ENCODE measurements at places on chromosomes 1 and 21.

- no peak for DNase-seq
Observed at GRCh38 chr1:244381878-244382565, 69.7 kb downstream of the ADSS2 start.

GRCh38 chr1:20442920-20443625, 42.9 kb downstream of the CAMK2N1 start:
- DNase-seq: no peak

DNA sequence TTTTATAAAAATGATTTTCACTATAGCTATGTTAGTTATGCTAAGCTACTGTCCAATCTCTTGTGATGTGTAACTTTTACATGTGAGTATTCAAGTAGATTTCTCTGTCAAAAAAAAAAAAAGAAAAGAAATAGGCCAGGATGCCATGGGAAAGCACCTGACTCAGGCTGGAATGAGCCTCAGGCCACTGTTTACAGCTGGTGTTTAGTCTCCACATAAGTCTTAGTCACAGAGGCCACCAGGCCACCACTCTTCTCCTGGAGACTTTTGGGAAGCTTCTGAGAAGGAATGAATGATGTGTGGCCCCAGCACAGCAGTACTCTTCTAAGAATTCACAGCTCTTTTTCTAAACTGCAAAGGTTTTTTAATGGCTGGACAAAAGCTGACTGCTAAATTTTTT, 48.9 kb downstream of the CHML start:
- no peak for DNase-seq

GRCh38 chr1:147336291-147336690, 93.8 kb downstream of the CHD1L start:
- DNase-seq: no peak

DNA sequence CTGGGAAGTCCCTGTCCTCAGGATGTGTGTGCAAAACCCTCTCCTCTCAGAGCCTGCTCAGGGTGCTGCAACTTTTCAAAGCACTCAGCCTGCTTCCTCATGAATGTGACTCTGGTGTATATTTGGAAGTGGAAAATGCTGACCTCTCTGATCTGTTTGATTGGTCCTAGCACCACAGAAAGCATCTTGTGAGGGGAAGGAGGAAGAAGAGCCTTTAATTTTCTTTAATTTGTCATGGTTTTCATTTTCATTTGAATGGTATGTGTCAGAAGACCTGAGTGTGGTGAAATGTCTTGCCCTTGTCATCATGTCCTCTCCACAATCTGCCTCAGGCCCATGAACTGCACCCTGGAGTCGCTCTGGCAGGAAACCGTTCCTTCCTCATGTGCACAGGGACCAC, 383.5 kb downstream of the NTNG1 start:
- no peak for DNase-seq

DNA sequence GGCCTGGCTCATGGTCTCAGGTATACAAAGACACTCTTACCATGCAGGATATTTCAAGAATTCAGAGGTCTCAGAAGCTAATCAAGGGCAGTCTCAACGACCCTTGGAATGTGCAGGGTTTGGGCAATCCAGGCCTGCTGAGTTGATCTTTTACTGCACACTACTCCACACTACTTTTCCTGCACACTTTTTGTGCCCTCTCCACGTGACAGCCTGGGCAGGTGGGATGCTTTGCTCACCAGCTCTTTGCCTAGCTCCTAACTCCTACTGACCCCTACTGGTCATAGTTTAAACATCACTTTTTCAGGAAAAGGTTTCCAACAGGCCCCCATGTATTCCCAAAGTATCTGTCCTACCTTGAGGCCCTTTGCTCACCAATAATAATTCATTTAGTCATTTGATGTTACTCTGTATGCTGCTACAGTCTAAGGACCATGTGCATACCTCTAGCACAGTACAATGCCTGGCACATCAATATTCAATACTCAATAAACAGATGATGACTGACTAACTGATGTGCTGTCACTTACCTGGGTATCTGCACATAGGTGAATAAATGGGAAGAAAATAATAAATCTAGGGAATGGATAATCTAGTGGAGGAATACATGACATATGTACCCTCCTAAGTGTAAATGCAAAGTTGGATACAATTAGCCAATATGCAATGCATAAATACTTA, 9.6 kb downstream of the DUSP23 start:
- DNase-seq: no peak

DNA sequence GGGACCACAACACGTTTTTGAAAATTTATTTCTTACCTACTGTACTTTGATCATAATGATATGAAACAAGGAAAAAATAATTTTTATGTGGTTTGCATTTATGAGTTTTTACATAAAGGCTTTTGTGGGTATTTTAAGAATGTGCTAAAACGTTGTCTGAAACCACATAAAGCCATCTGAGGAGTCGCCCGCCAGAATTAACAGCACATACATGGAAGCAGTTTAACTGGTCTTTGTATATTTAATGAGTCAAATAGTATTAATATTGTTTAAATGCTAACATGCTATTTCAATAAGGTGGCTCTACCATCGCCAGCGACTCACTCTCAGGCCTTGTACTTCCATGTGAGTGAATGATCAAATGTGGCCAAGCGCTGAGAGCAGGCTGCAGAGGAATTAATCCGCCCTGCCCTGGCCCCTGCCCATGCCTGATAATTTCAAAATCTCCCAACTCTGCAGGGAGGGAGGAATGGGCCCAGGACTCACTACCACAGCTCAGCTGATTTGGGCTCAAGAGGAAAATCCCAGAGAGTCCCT, 49.6 kb downstream of the SLC66A1 start:
- DNase-seq: no peak

- DNase-seq: no peak
Observed at GRCh38 chr1:155978973-155979429, 654 bp upstream of the ARHGEF2 start.

GRCh38 chr1:209409780-209410179, 173.7 kb upstream of the CAMK1G start:
- no peak for DNase-seq

GRCh38 chr1:68164918-68165317, 67.4 kb downstream of the WLS start:
- no peak for DNase-seq

- no peak for DNase-seq
Observed at GRCh38 chr1:101178341-101178687, 58.5 kb upstream of the S1PR1 start.

- DNase-seq: peak; percentile 31
Observed at GRCh38 chr1:30730346-30731108, 7.1 kb upstream of the MATN1 start.

- DNase-seq: no peak
Observed at GRCh38 chr1:233356705-233356987, 29.1 kb downstream of the MAP3K21 start.

DNA sequence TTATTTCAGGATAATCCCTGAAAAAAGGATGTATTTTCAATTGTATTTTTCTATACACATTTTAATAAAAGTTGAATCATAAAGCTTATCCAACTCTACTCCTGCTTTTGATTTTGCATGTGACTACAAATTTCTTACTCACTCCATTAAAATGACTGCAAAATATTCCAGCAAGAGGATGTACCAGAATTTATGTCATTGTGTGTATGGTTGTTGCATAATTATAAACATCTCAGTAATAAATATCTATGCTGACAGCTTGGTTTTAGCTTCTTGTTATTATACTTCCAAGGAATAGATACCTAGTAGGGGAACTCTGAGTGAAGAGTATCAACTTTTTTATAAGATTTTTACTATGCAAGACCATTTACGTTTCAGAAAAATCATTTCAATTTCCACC, 463.2 kb upstream of the RUNX1 start:
- DNase-seq: no peak

GRCh38 chr1:197761654-197762053, 13.6 kb downstream of the DENND1B start:
- no peak for DNase-seq

GRCh38 chr1:223776075-223776814, 63.9 kb downstream of the CAPN2 start:
- DNase-seq: no peak

DNA sequence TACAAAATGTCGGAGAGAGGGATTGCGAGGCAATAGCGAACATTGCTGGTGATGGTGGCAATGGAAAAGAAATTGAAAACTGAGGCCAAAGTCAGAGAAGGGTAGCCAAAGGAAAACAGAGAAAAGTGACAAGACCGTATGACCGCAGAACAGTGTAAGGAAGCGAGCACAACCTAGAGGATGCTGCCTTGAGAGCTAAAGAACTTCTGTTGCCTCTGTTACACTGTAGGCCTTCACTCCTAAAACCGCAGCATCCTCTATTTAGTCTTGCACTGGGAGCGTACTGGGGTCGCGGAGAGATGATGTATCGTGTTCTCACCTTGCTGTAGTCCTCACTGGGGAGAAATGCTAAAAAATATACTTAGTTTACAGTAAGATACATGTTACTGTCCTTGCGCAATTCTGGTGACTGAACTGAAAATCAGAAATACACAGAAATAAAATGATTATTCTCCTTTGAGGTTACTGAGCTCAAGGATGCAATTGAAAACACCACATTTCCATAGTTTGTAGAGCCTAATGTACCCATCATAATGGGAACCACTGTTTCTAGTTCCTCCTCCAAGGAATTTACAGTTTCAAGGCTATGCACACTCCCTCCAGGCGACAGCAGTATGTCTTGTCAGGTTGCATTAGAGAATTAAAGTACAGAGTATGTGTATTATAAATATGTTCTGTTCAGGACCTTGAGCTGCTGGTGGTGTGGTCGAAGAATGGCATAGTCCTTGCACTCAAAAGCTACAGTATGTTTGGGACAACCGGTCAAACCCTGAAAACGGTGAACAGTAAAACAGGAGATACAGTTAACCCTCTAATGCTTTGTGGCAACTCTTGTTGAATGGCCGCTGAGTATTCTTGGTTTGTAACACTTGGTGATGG, 1.3 kb downstream of the NEK7 start:
- no peak for DNase-seq

DNA sequence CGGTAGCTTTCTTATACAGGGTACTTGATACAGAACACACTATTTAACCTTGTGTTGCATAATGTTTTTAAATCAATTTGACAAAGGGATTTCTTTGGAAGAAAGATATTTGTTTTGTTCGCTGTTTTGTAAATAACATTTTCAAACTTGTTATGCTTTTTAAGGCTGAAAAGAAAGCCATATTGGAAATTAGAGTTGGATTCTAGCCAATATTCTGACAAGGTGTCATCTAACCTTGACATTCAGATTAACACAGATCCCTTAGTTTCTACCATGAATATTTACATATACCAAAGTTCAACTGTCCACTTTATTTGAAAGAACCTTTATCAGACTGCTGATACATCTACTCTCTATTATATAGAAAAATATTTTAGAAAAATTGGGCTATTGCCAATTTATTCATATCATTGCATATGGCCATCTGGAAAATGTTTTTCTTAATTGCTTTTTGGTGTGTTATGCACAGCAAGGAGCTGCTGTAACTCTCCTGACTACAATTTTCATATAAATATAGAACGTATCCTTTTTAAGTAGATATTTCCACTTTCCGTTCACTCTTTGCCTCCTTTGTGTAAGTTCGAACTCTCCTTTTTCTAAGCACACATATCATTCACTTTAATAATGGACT, 206.3 kb downstream of the NCAM2 start:
- no peak for DNase-seq

DNA sequence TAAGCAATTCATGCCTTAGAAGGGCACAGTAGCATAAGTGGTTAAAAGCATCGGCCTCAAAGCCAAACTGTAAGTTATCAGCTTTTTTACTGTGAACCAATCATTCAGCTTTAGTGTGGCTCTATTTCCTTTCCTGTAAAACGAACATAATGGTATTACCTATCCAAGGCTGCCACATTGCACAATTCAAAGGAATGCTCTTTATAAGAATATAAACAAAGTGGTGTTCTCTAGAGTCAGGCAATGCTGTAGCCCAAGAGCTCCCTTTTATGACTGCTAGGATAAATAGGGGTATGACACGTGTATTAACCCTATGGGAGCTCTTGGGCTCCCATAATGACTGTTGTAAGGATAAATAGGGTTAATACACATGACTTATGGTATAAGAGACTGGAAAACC, 25.4 kb downstream of the INTS7 start:
- DNase-seq: no peak

DNA sequence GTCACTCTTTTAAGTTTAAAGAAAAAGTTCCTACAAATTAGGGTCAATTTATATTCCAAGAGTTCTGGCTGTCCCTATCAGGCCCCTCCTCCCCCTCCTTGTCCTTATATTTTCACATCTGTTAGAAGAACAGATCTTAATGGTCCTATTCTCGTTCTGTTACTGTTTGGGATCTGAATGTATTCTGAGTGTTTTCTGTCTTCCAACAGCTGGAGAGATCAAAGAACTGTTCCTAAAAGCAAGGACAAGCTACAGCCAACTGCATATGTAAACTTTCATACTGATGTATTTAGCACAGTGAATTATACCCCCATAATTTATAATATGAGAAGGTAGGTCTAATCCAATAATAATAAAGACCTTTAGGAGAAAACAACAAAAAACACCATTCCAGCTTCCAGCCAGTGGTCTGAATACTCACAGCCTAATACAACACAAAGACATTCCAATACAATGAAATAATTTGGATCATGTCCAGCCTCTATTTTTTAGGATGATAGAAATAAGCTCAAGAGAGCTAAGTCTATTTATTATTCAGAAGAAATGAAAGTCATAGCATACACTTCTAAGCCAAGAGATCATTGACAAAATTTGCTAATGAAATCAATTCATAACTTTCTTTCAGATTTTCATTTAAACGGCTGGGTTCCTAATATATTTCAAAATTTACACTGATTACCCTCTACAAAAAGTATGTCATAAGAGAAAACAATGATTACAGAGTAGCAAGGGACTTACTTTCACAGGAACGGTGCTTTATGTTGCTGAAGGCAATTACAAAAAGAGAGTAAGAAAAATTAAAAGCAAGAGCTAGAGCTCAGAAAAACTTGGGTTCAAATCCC, 25.3 kb downstream of the WLS start:
- DNase-seq: no peak

Measured in neural crest cell (in vitro differentiated cells).